ENCODE measurements at places on chromosomes 6 and 20. TPM values are rescaled to one million over a fixed set of nuclear protein-coding genes. Genes with fewer than 3 reads are reported as not detected.

Gene PRR18
- not detected for total RNA-seq

Gene DSP
- 0.08 TPM for total RNA-seq

Gene HLA-DPA1
- total RNA-seq, result 40.0 TPM

Gene TOX2
- total RNA-seq, result 0.31 TPM

Gene OR2H1
- total RNA-seq, result not detected

Gene TSPO2
- not detected for total RNA-seq

Gene GPR31
- not detected for total RNA-seq

Gene DEFB132
- not detected for total RNA-seq

Gene ALDH8A1
- total RNA-seq, result 0.45 TPM

Gene RAMACL
- total RNA-seq, result 0.16 TPM

Gene FAM83D
- 24.9 TPM for total RNA-seq

Gene HLA-DRA
- total RNA-seq, result 31.3 TPM

Gene MCCD1
- not detected for total RNA-seq

Gene SNAI1
- total RNA-seq, result 0.37 TPM

Gene WFDC5
- not detected for total RNA-seq

Gene CAGE1
- 0.16 TPM for total RNA-seq

Gene NPEPL1
- total RNA-seq, result 26.8 TPM

Gene ALDH5A1
- total RNA-seq, result 4.8 TPM

Gene COX4I2
- not detected for total RNA-seq

Gene SLC44A4
- total RNA-seq, result not detected

Gene TIAM2
- 4.5 TPM for total RNA-seq

Gene RING1
- total RNA-seq, result 39.8 TPM

Gene RAB23
- total RNA-seq, result 3.1 TPM

Gene CPXM1
- 0.11 TPM for total RNA-seq

Gene BANF2
- not detected for total RNA-seq

Gene IL20RA
- total RNA-seq, result not detected

Gene OVOL2
- not detected for total RNA-seq

Gene RAET1G
- total RNA-seq, result not detected

Gene COL20A1
- total RNA-seq, result not detected

Gene LY86
- 2.9 TPM for total RNA-seq

Gene DLL1
- 10.7 TPM for total RNA-seq

Gene BEND6
- total RNA-seq, result not detected

Gene MEI4
- not detected for total RNA-seq

Gene EYA2
- total RNA-seq, result not detected

Gene XKR7
- total RNA-seq, result 0.03 TPM

Gene FABP7
- total RNA-seq, result not detected

Measured in activated CD8-positive, alpha-beta T cell treated with anti-CD3 and anti-CD28 coated beads, Interleukin-2, amount 10 ng/mL, durations not matched to agents 7 days and 5 days (primary cell).